ENCODE measurements at places on chromosomes 11 and 22.
A peak's percentile ranks its signal among the peaks of the same experiment; 100 is the strongest.

- DNase-seq, result peak; percentile 54
Observed at GRCh38 chr22:22692707-22693530, 48.5 kb downstream of the GGTLC2 start.

DNA sequence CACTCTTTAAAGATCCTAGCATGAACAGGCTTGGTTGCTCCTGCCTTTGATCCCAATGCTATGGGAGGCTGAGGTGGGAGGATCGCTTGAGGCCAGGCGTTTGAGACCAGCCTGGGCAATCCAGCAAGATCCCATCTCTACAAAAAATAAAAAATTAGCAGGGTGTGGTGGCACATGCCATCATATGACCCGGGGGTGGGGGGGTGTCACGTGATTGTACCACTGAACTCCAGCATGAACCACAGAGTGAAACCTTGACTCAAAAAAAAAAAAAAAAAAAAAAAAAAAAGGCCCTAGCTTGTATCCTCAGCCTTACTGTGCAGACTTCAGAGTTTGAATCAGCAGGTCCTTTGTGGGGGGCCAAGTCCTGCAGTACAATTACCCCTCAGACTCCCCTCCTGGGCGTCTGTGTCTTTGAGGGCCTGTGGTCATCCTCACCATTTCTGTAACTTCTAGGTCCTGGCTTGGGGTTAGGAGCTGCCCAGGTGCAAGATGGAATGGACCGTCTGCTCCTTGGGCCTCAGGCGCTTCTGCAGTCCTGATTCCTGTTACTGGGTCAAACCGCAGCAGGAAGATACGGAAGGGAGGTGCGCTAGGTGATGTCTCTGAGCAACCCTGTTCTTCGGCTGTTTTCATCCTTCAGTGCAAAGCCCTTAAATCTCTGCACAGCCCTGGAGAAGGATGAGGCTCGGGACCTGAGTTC is 208.1 kb downstream of the CTTN start:
- no peak for DNase-seq

DNA sequence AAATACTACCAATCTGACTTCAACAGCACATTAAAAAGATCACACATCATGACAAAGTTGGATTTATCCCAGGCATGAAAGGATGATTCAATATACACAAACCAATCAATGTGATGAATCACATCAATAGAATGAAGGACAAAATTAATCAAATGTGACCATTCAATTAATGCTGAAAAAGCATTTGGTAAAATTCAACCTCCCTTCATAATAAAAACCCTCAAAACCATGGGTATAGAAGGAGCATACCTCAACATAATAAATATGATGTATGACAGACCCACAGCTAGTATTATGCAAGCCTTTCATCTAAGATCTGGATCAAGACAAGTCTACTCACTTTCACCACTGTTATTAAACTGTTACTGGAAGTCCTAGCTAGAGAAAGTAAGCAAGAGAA is 921.7 kb upstream of the RAG2 start:
- no peak for DNase-seq

- no peak for DNase-seq
Observed at GRCh38 chr11:12287374-12288211, 89.8 kb upstream of the PARVA start.

DNA sequence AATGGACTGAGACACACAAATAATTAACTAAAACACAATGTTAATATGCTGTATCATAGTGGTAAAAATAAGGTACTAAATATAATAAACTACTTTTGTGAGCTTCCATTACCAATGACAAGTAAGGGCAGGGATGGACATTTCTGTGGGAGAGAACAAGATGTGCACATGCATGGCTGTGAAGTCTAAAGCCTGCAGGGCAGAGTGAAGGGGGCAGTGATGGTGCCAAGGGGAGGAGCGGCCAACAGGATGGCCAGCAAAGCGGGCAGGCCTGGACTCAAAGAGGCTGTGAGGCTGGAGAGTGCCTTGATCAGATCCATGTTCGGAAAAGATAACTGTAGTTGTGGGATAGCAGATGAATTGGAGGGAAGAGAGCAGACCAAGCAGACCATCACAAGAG is 12.5 kb downstream of the DESI1 start:
- no peak for DNase-seq

DNA sequence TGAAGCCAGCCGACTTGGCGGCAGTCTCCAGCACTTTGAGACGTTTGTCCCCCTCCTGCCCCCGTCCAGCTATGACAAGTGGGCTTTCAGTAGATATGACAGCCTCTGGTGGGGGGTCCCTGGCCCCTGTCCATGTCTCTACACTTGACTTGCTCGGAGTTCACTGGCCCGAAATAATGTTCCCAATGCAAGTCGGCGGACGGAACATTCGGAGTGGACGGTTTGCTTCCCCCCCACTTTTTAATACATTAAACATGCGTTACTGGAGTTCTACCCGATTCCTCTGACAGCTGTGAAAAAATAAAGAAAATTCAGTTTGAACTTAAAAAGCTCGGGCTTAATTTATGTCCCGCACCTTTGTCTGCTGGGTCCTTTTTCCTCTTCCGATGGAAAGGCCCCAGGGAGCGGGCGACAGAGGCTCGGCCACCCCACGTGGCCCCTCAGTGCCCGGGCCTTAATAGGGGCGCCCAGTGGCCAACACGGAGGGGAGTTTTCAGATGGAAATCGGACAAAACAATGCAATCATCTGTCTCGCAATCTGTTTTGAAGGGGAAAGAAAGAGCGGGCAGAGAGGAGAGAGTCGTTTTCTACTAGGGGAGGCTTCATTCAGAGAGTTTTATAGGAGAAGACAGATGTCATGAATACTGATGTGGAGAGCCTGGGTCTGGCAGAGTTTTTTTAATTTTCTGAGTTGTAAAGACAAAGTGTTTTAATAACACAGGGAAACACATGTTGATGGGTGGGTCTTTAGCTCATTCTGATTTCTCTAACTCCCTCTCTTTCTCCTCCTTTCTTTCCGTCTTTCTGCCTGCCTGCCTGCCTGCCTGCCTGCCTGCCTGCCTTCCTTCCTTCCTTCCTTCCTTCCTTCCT is 50.2 kb downstream of the SMIM38 start:
- no peak for DNase-seq

GRCh38 chr11:8168485-8169257 is at the start of gene RIC3:
Gene RIC3 (minus strand): TSS chr11:8169025. CDS start chr11:8168989, 36 bp downstream.
- DNase-seq, result peak; percentile 40

DNA sequence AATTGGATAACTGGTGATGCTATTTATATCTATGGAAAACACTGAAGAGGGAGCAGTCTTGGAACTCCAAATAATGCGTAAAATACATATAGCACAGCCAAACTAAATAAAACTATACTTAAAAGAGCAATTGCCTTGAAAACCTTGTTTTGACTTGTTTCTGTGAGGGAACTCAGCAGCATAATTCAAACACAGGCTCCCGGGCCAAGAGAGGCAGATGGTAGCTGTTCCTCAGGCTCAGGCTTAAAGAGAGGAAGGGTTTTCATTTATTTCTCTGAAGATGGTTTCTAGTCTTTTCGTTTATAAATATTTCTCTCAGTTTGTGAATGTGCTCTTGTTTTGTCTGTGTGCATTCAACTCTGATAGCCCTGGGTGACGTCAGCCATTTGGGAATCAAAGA is 82.4 kb downstream of the FANCF start:
- no peak for DNase-seq

DNA sequence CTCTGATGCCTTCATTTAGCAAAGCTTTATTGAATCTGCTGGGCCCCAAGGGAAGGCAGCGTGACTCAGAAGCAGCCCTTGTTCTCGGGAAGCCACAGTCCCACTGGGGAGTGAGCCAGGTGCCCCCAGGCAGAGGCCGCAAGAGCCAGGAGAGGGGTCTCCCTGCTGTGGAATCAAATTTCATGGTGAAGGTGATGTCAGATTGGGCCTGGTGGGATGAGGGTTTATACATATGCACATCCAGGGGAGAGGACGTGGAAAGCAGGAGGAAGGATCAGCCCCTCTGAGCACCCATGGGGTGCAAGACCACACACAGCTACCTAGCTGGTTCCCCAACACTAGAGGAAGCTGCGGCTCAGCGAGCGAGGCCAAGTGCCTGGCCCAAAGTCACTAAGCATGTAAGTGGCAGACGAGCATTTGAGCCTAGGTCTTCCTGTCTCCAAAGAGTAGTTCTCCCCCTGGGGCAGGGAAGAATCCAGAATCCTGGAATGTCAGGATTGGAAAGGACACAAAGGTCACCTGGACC is 2.0 kb downstream of the SYNGR1 start:
- DNase-seq, result no peak

DNA sequence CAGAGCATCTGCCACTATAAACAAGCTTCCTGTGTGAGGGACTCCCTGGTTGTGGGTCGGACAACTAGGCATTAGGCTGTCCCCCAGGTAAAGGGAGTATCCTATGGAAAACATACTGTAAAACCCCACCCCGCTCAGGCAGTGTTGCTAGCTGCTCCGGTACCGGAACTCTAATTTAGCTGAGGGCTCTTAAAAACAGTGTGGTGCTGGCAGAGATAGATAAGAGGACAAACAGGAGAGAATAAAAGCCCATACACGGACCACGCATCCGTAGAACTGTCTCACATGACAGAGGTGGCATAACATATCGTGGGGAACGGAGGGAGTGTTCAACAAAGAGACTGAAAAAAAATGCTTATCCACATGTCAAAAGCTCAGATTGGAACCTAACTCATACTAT is 3.4 kb upstream of the MOGAT2 start:
- no peak for DNase-seq

DNA sequence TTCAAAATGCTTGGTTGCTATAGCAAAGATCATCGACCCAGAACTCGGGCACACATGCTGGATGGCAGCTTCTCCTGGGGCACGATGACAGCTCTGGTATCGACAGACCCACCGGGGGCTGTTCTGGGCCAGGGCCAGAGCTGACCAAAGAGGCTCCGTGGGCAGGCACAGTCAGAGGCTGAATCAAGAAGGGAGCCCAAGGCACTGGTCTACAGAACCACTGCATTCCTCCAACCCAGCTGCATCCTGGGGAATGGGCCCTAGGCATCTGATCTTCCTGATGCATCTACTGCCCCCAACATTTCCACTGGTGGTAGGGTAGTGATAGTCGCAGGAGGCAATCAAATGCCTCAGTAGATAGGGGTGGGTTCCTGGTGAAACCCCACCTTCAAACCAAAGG is 470.3 kb downstream of the TBC1D22A start:
- no peak for DNase-seq

GRCh38 chr22:22357024-22357883 is 112.7 kb downstream of the VPREB1 start:
- peak; percentile 84 for DNase-seq

GRCh38 chr11:64355078-64355940 is 3.7 kb upstream of the RPS6KA4 start:
- DNase-seq, result no peak

DNA sequence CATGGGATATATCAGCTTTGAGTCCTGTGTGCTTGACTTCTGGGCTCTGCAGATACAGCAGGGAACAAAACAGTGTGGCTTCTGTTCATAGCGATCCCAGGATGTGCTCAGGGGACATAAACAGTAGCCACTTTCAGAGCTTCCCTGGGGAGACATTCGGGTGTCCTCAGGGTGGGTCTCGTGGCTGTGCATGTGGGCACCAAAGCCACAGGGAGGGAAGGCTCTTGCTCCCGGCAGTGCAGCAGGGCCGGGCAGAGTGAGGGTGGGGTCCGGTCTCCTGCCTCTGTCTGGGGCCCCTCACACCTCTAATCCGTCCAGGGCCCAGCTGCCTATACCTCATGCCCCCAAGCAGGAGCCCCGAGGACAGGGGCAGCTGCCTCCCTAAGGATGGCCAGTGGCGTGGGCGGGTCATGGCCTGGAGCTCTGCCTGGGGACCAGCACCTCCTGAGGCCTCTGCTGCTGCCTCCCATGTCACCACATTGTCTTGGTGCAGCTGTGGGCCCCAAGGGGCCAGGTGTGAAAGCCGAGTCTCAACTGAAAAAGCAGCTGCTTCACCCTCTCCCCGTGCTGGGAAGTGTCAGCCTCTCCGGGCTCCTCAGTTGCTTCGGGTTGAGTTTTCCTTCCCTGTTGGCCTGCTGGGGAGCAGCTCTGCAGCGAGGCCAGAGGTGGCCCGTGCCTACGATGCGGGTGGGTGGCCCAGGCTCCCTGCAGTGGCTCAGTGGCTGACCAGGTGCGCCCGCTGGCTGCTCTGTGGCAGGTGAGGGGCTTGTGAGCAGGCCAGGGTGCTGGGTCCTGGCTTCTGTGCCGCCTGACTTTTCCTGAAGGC is 3.8 kb downstream of the TPCN2 start:
- DNase-seq, result no peak

GRCh38 chr11:106415510-106415909 is 338.0 kb downstream of the AASDHPPT start:
- no peak for DNase-seq

DNA sequence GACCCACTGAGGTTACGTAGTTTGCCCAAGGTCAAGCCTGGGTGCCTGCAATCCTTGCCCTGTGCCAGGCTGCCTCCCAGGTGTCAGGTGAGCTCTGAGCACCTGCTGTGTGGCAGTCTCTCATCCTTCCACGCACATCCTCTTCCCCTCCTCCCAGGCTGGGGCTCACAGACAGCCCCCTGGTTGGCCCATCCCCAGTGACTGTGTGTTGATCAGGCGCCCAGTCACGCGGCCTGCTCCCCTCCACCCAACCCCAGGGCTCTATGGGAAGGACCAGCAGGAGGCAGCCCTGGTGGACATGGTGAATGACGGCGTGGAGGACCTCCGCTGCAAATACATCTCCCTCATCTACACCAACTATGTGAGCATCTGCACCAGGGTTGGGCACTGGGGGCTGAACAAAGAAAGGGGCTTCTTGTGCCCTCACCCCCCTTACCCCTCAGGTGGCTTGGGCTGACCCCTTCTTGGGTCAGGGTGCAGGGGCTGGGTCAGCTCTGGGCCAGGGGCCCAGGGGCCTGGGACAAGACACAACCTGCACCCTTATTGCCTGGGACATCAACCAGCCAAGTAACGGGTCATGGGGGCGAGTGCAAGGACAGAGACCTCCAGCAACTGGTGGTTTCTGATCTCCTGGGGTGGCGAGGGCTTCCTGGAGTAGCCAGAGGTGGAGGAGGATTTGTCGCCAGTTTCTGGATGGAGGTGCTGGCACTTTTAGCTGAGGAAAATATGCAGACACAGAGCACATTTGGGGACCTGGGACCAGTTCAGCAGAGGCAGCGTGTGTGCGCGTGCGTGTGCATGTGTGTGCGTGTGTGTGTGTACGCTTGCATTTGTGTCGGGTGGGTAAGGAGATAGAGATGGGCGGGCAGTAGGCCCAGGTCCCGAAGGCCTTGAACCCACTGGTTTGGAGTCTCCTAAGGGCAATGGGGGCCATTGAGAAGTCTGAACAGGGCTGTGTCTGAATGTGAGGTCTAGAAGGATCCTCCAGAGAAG is 1.6 kb downstream of the GSTP1 start:
- no peak for DNase-seq

- DNase-seq, result no peak
Observed at GRCh38 chr11:95229199-95229992, 1.6 kb downstream of the SESN3 start.
